ENCODE measurements at places on chromosomes 5 and 9.

DNA sequence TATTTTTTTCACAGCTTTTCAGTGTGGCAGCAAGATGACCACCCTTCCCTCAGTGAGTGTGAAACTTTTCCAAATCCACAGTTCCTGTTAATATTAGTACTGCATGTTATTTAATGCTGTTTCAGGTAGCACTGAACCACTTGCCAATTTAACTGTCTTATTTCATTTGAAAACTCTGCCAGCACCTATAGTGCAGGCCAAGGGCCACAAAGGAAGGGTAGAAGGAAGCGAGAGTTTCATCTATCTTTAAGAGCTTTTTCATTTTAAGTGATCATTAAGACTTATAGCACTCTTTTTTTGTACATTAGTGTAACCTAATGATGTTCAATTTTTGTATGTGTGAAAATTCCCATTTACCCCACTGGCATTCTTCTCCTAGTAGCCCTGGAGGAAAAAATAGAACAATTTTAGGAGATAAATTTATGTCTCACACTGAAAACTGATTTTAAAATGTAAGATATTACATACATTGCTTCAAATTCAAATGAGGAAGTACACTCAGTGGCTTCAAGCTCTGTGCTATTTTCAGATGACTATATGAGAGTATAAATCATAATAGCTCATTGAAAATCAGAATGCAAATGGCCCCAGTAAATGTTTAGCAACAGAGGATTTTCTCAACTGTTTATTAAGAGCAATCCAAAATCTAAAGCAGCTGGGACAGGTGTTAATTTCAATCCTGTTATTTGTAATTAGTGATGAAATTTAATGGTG, 820.5 kb downstream of the PTPRD start:
- no peak for DNase-seq
- H3K4me3 ChIP-seq, result no peak overlapping the region
- H3K4me1 ChIP-seq, result no peaks in the 10 kb centered on the region
- no peaks in the 10 kb centered on the region for H3K36me3 ChIP-seq

DNA sequence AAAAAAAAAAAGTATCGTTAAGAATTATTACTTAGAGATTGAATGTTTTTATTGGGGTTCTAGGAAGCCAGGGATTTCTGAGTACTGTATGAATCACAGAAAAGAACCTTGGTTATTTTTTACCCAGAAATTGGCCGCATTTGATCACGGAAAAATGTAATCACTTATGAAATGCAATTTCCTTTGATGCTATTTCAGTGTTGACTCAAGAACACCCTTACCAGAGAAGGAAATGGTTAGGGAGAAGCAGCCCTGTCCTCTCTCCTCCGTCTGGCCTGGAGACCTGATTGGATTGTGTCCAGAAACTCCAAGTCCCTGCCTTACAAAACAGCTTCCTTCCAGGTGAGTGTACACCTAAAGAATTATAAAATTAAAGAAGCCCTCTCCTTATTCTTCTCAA, 116.7 kb downstream of the MED10 start:
- H3K4me3 ChIP-seq, result no peak overlapping the region
- no peak for DNase-seq
- H3K27ac ChIP-seq, result no peak overlapping the region
- H3K4me1 ChIP-seq, result no peaks in the 10 kb centered on the region

- H3K4me3 ChIP-seq, result peak within 1 kb of the TSS; percentile 100
- DNase-seq, result peak; percentile 95
- H3K36me3 ChIP-seq, result peaks cover 21% of the 10 kb centered on the region
- no peaks in the 10 kb centered on the region for H3K27me3 ChIP-seq
- H3K4me1 ChIP-seq, result peaks cover 23% of the 10 kb centered on the region
These were observed at the start of the genes C5orf22 and DROSHA for GRCh38 chr5:31531888-31532547. C5orf22 (plus strand) TSS chr5:31532301; CDS start chr5:31532393, 92 bp downstream. DROSHA (minus strand) TSS chr5:31532093; CDS start chr5:31529059, 3,034 bp downstream.

GRCh38 chr9:109012009-109012875, 1.1 kb downstream of the CTNNAL1 start:
- no peaks in the 10 kb centered on the region for H3K27me3 ChIP-seq
- H3K4me1 ChIP-seq, result peaks cover 42% of the 10 kb centered on the region
- H3K4me3 ChIP-seq, result peak overlapping the region; percentile 94
- H3K36me3 ChIP-seq, result peaks cover 2% of the 10 kb centered on the region
- DNase-seq, result no peak
- H3K27ac ChIP-seq, result peak overlapping the region; percentile 96

- H3K27ac ChIP-seq, result no peak overlapping the region
- H3K27me3 ChIP-seq, result no peaks in the 10 kb centered on the region
- no peak overlapping the region for H3K4me3 ChIP-seq
- no peak for DNase-seq
- no peaks in the 10 kb centered on the region for H3K36me3 ChIP-seq
These were observed 69.3 kb downstream of the MAMDC2 start for GRCh38 chr9:70112981-70113380.

DNA sequence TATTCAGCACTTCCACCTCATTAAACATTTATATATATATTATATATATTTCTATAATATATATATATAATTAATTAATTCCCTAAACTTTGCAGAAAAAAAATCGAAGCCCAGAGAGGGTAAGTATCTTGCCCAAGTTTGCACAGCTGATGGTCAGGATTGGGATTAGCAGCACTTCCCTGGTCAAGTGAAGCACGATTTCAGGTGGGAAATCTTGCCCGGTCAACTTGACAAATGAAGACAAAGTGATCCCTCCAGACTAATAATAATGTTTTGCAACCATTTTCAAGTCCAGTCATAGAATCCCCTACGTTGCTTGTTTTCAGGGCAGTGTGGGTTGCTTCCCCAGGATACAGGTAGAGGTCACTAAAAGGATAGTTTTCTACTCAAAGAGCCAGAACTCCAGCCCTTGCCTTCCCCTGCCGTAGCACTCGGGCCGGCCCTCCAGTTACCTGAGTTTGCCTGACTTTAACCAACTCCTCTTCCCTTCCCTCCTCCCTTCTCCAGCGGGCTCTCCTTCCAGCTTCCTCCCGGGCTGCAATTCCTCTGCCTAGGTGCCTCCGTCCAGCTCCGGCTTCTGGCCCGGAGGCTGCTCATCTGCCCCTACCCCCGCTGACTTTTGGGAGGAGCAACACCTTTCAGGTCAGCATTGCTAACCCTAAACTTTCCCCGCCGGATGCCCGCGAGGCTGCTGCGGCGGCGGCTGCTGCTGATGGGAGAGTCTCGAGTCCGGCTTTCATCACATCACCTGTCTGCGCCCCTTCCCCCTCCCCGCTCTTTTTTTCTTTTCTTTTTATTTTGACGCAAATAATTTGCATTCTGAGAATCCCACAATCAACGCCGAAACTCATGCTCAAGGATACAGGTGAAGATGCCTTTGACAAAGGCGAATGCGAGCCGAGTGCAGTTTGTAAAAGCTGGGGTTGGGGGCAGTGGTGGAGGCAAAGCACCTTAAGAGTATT, 930 bp downstream of the PRLR start:
- H3K27ac ChIP-seq, result peak overlapping the region; percentile 26
- H3K4me3 ChIP-seq, result peak overlapping the region; percentile 82
- peaks cover 16% of the 10 kb centered on the region for H3K4me1 ChIP-seq
- peak; percentile 43 for DNase-seq
- H3K27me3 ChIP-seq, result peaks cover 8% of the 10 kb centered on the region

- H3K27me3 ChIP-seq, result no peaks in the 10 kb centered on the region
- H3K36me3 ChIP-seq, result no peaks in the 10 kb centered on the region
- H3K4me3 ChIP-seq, result no peak overlapping the region
- DNase-seq, result no peak
- no peak overlapping the region for H3K27ac ChIP-seq
These were observed 36.1 kb upstream of the JADE2 start for GRCh38 chr5:134489227-134489944.

DNA sequence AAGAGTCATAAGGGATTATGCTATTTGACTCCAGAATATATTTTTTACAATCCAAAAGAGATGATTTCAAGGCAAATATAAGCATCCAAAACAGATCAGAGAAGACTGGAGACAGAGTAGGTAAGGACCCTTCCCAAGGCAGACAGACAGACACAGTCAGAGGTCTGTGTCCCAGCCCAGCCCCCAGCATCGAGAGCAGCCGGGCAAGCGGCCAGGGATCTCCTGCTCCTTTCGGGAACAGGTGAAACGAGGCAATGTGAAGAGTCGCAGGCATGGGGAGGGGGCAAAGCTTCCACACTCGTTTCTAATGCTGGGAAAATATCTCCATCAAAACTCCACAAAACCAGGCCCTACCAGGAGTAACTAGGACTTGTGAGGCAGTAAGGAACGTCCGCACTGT, 5.8 kb downstream of the PAEP start:
- DNase-seq, result no peak
- H3K4me1 ChIP-seq, result no peaks in the 10 kb centered on the region
- H3K27ac ChIP-seq, result no peak overlapping the region
- peaks cover 5% of the 10 kb centered on the region for H3K27me3 ChIP-seq

DNA sequence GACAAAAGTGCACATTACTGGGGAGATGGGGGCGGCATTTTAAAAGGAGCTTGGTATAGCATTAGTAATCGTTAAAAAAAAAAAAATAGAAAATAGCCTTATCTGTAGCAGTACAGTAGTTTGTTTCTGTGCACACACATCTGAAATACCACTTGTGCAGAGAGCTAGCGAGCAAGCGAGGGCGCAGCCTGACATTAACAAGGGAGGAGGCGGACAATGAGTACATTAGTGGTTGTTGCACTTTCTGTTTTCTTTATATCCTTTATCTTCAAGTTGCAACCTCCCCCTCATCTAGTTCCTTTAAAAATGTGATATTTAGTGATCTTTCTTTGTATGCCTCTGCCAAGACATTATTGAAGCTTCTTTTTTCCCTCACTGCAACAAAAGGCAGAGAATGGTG, 880 bp upstream of the PTPDC1 start:
- DNase-seq, result no peak
- H3K36me3 ChIP-seq, result peaks cover 13% of the 10 kb centered on the region
- H3K27me3 ChIP-seq, result no peaks in the 10 kb centered on the region
- peaks cover 48% of the 10 kb centered on the region for H3K4me1 ChIP-seq
- H3K4me3 ChIP-seq, result no peak overlapping the region
